NCI-H1436 (cell line): ENCODE measurements at places on chromosomes 1 and 21.

DNA sequence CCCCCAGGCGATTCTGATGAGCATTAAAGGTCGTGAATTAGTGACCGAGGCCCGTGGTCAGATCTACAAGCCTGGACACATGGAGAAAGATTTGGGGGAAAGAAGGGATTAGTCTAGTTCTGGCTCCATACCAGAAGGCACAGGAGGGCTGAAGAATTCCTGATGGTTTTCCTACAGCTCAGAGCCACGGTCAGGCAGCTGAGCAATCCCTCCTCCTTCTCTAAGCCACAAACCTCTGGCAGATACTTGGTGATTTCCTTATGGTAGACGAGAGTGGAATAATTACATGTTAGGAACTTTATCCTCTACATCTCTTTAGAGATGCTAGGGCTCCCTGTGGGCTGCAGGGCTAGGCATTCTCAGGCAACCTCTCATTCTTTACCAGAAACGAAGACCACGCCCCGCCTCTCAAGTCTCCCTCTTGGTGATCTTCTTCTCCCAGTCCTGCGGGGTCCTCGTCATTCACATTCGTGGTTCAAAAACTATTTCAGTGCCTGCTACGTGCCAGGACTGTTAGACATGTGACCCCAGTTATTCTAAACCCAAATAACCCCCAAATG lies 20.5 kb upstream of the ZBTB18 start:
- DNase-seq: no peak

DNA sequence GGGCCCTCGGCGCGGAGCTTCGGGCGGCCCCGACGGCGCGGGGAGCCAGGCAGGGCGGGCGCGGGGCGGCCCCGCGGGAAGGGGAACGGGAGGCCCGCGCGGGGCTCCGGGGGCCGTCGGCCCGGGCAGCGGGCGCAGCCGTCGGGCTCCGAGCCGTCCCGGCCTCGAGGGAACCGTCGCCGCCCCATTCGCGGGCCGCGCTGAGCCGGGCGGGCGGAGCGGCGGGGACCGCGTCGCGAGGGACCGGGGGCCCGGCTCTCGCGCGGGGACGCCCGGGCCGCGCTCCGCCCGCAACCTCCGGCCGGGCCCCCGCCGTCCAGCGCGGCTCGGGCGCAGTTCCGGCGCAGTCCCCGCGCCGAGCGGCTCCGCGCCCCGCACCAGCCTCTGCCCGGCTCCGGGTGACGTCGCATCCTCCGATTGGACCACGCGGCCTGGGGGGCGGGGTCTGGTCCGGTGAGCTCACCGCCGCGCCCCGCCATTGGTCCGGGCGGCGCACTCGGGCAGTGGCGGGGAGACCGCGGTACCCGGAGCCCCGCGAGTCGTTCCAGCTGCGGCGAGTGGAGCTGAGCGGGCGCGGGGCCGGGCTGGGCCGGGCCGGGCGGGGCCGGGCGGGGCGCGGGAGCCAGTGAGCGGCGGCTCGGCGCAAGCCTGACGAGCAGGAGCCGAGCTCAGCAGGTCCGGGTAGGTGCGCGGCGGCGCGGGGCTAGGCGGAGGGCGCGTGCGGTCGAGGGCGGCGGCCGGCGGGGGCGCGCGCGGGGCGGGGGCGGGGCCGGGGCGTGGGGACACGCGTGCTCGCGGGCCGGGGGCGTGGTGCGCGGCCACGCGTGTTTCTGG lies 66.7 kb upstream of the VAMP3 start:
- DNase-seq: peak; percentile 93

- DNase-seq: no peak
Observed at GRCh38 chr1:168454211-168454815, 89.5 kb downstream of the XCL2 start.

GRCh38 chr1:173295995-173296394 lies 88.9 kb upstream of the TNFSF4 start:
- DNase-seq: no peak

DNA sequence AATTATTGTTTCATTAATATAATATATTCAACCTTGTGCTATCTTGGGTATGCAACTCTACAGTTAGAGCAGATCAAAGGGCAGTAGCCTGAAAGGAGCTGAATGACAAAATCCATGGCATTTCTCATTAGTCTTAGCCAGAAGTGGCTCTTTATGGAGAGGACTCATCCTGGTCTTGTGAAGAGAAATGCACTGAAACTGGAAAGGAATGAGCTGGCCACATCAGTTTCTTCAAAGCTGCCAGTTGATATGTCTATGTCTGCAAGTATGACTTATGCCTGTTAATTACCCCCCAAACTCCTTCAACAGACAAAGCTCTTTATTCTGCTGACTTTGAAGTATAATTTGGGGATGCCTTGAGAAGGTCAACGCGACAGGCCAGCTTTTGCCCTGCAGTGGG lies 119.0 kb upstream of the UBE2U start:
- no peak for DNase-seq

- no peak for DNase-seq
Observed at GRCh38 chr1:210747890-210748289, 386.1 kb downstream of the KCNH1 start.

- no peak for DNase-seq
Observed at GRCh38 chr1:168266644-168267186, 14.0 kb upstream of the TBX19 start.

GRCh38 chr1:222877854-222878253 lies 63.0 kb downstream of the DISP1 start:
- no peak for DNase-seq

DNA sequence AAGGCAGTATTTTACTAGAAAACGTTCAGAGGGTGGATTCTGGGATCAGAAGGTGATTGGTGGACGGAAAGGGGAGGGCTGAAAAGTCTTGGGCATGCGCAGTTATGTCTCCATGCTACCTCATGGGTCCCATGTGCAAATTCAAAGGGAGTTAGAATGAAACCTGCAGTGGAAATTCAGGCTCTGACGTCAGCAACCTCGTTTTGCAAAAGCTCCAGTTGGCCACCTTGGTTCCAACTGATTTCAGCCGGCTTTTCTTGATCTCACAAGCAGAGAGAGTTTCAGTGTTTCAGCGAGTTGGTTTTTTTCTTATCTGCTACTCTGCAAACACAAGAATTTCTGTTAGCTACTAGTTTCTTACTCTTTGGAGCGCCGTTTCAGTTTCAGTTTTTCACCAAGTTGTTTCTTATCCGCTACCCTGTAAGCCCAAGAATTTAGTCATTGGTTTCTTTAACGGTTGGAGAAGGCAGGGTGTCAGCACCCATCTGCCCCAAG lies 69.8 kb upstream of the PGBD5 start:
- no peak for DNase-seq

DNA sequence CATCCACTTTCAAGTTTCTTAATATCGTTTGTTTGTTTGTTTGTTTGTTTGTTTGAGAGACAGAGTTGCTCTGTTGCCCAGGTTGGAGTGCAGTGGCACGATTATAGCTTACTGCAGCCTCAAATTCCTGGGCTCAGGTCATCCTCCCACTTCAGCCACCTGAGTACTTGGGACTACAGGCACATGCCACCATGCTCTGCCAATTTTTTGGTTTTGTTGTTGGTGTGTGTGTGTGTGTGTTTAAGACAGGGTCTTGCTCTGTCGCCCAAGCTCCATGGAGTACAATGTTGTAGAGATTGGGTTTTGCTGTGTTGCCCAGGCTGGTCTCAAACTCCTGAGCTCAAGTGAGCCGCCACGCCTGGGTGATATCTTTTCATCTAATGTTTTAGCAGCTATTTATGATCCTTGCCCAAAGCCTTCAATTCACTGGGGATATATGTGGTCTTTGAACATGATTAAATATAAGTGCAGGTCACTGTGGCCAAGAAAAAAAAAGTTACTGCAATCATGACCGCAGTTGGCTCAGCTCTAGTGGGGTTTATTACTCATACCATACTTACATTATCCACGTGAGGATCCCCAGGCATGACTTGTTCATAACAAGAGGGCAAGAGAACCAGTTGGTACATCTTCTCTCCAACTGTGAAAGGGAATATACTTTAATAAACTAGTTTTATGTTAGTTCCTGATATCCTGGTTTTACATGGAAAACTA lies 8.0 kb downstream of the RRP1B start:
- no peak for DNase-seq

DNA sequence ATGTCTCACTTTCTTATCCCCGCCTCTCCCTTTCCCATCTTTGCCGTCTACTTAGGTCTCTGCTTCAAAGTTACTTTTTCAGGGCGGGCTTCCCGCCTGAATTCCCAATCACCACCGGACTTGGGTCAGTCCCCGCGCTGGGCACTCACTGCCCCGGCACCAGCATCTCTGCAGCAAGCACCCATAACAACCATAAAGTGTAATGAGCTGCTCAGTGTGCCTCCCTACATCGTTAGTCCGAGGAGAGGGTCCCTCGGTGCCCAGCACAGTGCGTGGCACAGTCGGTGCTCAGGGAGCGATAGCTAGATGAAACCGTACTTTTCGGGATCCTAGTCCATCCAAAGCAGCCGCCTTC lies 633 bp upstream of the CTPS1 start:
- DNase-seq: no peak

- DNase-seq: no peak
Observed at GRCh38 chr1:65959896-65960567, 167.3 kb downstream of the PDE4B start.

GRCh38 chr1:96538111-96538641 lies 183.4 kb upstream of the PTBP2 start:
- no peak for DNase-seq

GRCh38 chr1:215044151-215044550 lies 38.4 kb upstream of the KCNK2 start:
- no peak for DNase-seq

DNA sequence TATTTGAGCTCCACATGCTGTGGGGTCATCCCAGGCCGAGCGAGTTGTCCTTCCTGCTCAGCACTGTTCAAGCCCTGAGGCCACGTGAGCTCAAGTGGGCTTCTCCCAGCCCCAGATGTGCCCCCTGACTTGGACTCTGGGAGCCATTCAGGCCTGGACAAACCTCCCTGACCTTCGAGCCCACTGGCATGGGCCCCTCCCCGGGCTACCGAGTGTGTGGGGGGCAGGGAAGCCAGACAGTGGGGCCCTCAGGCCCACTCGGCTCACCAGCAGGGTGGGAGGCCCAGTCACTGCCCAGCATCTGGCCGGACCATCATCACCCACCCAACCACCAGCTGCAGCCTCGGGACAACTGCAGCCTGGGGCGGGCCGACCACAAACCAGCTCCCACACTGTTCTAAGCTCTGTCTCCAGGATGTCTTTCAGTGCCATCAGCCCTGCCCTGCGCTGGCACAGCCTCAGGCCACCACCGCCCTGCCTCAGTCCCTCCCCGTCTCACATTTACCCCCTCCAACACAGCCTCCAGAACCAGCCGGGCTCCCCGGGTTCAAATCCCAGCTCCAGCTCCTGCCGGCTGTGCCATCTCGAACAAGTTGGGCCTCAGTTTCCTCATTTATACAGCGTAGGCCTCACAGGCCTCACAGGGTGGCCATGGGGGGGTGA lies 20.9 kb upstream of the PLEKHG5 start:
- no peak for DNase-seq

- peak; percentile 40 for DNase-seq
Observed at GRCh38 chr1:155083865-155084721, 5.5 kb downstream of the EFNA3 start.

GRCh38 chr1:56644919-56645676 lies at the start of gene PRKAA2:
Gene PRKAA2, plus strand, starts transcription at chr1:56645314. Its CDS starts 74 bp downstream, at chr1:56645388.
- DNase-seq: peak; percentile 49

DNA sequence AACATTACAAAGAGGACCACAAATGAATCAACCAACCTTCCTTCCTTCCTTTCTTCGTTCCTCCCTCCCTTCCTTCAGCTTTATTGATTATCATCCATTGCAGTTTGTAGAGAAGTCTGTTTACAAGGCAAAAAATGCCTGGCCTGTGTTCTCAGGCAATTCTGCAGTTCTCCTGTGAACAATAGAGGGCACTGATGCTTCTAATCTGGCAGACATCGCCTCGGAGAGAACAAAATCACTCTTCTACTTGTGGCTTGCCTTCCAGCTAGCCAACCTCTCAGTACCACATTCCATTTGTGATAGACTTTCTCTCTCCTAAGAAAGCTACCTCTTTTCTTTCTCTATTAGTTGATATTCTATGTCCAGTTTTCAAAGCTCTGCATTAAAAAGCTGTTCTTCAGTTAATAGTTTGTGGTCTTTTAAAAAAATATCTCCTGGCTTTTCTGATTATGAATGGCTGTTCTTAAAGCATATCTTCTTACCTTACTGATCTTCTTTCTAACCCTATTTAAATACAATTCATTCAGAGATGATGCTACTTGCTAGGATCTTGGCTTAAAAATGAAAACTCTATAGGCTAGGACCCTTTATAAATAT lies 26.9 kb upstream of the ESRRG start:
- peak; percentile 79 for DNase-seq

DNA sequence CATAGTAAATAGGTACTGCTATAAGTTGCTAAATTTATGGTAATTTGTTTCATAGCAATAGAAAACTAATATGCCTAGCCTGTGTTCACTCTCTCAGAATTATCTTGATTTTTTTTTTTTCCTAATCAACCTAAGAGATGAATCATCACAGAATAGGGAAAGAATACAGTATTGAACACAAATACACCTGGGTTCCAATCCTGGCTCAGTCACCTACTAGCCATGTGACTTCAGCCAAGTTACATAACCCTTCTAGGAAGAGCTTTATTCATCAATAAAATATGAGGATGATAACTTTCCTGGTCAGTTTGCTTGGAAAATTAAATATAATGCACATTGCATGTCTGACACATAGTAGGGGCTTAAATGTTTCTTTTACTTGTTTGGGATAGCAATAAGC lies 279.5 kb downstream of the FOXD2 start:
- DNase-seq: no peak

DNA sequence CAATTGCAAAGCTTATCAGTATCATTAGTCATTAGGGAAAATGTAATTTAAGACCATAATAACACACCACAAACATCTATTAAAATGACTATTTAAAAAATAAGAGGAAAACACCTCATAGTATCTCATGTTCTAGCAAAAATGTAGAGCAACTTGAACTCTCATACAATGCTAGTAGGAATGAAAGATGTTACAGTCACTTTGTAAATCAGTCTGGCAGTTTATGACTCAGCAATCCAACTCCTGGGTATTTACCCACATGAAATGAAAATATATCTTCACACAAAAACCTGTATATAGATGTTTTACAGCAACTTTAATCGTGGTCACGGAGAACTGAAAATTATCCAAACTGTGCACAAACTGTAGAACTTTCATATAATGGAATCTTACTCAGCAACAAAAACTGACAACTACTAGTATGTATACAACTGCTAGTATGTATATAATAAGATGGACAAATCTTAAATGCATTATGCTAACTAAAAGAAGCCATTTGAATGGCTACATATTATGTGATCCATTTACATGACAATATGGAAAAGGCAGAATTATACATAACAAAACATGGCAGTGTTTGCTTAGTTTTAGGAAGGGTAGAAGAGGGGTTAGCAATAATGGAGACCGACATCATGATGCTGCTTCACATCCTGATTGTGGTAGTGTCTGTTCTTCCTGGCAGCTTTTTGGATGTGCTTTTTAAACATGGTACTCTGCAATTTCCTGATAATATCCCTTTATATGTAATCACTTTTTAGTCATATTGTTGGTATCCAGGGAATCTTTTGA lies 267.0 kb downstream of the KCTD3 start:
- DNase-seq: no peak

DNA sequence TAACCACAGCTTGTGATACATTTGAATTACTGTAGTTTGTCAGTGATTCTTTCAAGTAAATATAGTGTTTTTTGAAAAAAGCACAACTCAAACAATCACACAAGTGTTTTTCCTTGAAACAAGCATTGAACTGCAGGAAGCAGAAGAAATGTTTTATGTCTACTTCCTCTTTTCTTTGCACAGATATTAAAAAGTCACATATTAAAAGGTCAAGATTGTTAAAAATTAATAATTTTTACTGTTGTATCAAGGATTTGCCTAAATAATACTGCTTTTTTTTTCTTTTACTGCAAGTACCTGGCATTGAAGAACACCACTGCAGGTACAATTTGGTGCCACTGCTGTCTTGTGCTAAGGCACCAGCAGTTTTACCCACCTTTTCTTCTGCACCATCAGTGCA lies 214.2 kb upstream of the C1orf105 start:
- DNase-seq: no peak
